NCI-H460 (cell line): ENCODE measurements at places on chromosomes 12 and 14.

GRCh38 chr14:84162633-84163032, 1367.3 kb upstream of the FLRT2 start:
- no peak for DNase-seq

DNA sequence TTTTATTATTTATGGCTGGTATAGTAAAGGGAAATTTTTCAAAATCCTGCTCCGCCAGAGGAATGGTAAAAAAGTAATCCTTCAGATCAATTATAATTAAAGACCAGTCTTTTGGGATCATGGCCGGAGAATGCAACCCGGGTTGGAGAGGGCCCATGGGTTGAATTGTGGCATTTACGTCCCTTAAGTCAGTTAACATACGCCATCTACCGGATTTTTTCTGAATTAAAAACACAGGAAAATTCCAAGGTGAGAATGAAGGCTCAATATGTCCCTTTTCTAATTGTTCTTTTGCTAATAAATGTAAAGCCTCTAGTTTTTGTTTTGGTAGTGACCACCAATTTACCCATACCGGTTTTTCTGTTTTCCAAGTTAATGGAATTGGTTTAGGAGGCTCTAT, 602.8 kb downstream of the ALG10 start:
- peak; percentile 8 for DNase-seq

DNA sequence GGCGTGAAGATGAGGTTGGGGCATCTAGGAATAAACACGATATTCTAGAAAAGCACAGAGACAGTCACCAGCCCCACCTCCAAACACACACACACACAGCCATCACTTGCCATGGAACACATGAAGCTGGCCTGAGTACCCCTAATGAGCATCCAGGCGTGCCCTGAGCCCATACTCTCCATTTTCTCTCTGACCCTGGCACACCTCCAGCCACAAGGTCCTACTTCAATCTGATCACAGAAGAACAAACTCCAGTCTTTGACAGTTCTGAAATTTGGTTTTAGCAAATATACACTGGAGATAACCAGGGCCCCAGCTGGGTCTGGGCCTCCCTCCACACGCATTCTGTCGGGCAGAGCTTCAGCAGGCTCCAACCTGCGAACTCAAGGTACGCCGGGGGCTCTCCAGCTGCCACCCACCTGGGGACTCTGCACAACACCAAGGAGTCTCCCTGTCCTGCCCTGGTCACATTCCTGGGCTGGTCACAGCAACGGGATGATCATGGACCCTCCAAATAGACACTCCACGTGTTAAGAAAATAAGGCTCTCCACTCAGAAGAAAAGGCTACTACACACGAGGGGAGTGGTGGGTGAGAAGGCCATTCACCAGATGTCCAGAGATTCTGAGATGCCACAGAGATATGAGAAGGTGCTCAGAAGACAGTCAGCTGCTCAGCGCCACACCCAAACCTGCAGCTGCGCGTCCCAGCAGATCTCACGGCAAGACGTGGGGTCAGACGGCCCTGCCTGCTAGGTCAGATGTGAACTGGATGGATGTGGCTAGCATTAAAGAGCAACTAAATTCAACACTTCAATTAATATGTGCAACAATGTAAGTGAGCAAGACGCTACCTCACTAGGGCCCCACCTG, 57.0 kb upstream of the PNMA1 start:
- DNase-seq = no peak

- DNase-seq = no peak
Measured at GRCh38 chr12:25859976-25860375, 98.5 kb upstream of the RASSF8 start.

GRCh38 chr12:99130808-99131553, 485.9 kb downstream of the APAF1 start:
- no peak for DNase-seq

- no peak for DNase-seq
Measured at GRCh38 chr12:99618657-99619056, 28.9 kb upstream of the GARIN6 start.

DNA sequence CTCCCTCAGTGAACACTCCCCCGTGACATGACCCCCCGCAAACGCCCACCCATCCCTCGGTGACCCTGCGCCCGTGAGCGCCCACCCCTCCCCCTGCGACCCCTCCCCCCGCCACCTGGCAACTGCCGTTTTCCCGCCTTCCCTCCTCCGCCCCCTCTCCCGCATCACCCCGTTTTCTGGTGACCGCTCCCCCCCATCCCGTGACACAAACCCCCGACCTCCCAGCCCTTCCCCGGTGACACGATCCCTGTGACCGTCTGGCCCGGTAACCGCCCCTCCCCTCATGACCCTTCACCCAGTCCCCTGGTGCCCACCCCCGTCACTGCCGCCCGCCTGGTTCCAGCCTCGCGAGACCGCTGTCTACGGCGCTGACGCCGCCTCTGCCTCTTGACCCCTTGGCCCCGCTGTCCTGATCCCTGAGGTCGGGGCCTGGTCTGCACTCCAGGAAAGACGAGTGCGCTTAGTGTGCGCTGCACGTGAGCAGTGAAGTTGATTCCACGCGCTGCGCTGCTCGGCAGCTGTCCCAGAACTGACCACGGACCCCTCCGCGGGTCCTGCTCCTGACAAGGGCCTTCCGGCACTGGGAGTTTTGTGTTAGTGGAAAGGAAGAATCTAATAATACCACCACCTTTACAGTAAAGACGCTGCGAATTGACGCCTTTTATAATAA, 59.4 kb downstream of the DDX51 start:
- DNase-seq = peak; percentile 23

GRCh38 chr12:130014485-130014807, 110.6 kb upstream of the TMEM132D start:
- DNase-seq = no peak

- DNase-seq = no peak
Measured at GRCh38 chr12:100156731-100157426, 14.2 kb upstream of the BLTP3B start.

GRCh38 chr14:102708494-102708893, 68.8 kb upstream of the TRAF3 start:
- no peak for DNase-seq

GRCh38 chr12:52454411-52455201, 2.7 kb upstream of the KRT6B start:
- no peak for DNase-seq

GRCh38 chr12:77996670-77997069, 166.0 kb downstream of the NAV3 start:
- DNase-seq = no peak

DNA sequence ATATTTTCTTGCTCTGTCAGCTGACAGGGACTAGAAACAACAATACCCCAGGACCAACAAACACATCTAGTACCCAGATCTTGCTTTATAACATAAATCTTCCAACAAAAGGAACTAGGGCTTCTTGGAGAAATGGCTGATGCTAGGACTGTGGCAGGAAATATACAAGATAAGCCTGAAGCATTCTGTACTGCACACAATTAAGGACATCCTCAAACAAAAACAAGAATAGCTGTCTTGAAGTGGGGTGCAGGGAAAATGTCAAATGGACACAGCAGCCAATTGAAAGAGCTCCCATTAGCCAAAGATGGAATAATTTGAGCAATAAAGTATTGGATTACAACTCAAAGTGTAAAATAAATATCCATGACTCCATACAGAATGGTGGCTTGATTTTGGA, 50.0 kb downstream of the LGMN start:
- no peak for DNase-seq

DNA sequence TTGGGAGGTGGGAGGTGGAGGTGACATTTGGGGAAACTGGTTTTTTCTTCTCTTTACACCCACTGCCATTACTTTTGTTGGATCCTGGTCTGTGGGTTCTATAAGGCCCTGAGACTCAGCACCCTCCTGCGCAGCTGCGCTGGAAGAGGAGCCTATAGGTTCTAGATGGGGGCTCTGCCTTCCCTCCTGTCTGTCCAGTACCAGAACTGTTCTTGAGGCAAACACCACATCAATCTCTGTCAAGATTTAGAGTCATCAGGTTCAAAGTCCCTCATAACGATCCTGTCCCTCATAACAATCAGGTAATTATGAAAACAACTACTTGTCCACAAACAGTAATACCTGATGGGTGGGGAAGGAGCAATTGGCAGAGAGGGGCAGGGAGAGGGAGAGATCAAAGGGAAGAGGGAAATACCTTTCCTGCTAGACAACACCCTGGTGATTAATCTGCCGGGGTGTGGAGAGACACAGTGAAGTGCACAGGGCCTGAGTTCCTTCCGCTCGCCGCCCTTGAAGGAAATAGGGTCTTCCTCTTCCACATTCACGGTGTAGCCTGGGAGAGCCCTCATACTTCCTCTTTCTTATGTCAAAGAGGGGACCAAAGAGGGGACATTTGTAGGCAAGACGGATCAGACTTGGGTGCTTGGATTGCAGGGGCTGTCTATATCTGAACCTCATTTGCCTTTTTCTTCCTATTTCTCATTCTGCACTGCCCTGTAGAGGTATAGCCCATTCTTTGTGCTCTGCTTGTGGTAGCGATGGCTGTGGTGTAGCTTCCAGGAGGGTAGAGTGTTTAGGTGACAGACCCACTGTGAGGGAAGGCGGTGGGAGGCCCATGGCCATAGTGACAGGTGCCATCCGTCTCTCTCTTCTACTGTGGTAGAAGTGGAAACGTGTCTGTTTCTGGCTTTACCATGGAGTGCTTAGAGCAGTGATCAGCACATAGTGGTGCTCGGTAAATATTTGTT, 12.6 kb downstream of the GPRC5A start:
- no peak for DNase-seq

- no peak for DNase-seq
Measured at GRCh38 chr14:103384450-103385151, 614 bp upstream of the MARK3 start.

GRCh38 chr12:49953151-49953550, 2.6 kb downstream of the AQP2 start:
- no peak for DNase-seq

GRCh38 chr14:32400480-32400879, 71.4 kb downstream of the AKAP6 start:
- no peak for DNase-seq

- DNase-seq = no peak
Measured at GRCh38 chr12:685388-685787, 22.1 kb upstream of the NINJ2 start.

DNA sequence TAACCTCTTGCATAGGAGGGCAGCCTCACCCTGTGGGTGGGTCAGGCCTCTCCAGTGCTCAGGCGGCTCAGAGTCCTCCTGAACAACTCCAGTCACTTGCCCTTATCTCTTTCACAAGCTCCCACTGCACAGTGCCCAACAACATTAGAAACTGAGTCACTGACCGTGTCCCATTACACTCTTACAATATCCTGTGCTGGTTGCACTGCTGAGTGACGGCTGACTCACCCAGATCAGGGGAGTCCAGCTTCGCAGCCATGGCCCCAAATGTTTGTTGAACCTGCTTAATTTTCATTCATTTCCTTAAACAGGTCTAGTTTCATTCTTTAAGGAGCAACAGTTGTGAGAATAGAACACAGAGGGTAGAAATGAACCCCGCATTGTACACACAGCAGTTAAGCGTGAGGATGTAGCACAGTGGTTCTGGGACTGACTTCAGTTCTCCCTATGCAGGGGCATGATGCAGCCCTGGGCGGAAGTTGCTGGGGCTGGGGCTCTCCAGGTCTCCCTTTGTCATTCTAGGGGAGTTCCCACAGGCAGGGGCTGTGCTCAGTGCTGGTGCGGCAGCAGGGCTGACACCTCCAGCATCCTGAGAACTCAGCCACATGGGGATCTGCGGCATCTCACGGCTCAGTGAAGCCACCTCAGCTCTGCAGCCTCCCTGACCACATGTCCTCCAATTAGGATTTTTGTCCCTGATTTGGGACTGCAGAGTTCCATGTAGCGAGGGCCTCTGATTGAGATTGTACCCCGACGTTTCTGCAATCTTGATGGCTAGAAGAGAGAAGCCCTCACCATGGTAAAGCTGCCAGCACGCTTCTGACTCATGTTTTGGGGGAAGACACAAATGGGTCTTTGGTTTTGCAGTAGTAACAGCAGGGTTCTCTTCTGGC, 16.1 kb downstream of the GPR68 start:
- no peak for DNase-seq

DNA sequence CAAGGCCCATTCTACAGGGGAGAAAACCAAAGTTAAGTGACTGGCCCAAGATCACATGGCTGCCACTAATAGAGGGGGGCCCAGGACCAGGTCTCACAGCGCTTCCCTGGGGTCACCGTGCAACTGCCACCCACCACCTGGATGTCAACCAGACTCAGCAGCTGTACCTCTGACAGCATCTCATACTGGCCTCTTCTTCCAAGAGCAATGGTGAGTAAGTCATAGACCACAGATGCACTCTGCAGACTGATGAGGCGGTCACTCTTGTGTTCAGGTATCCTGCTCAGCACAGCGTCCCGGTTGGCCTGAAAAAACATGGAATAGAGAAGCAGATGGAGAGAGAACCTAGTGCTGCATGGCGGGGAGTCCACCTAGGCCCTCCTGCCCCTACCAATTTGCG, 139.9 kb downstream of the TTC7B start:
- no peak for DNase-seq

GRCh38 chr14:68377459-68377858, 415.4 kb downstream of the ZFP36L1 start:
- no peak for DNase-seq

DNA sequence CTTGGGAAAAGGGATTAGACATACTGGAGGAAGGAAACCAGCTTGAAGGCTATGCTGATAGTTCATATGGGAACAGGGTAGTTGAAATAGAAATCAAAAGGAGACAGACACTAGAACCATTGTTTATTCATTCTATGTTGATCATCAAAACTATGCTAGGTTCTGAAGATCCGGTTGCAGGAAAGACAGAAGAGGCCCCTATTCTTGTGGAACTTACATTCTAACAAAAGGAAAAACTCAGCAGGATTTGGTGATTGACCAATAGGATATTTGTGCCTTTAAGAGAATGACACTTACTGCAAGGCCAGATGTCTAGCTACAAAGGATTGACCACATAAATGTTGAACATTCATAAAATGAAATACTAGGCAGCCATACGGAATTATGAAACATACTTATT, 179.2 kb downstream of the AKAP6 start:
- peak; percentile 31 for DNase-seq

DNA sequence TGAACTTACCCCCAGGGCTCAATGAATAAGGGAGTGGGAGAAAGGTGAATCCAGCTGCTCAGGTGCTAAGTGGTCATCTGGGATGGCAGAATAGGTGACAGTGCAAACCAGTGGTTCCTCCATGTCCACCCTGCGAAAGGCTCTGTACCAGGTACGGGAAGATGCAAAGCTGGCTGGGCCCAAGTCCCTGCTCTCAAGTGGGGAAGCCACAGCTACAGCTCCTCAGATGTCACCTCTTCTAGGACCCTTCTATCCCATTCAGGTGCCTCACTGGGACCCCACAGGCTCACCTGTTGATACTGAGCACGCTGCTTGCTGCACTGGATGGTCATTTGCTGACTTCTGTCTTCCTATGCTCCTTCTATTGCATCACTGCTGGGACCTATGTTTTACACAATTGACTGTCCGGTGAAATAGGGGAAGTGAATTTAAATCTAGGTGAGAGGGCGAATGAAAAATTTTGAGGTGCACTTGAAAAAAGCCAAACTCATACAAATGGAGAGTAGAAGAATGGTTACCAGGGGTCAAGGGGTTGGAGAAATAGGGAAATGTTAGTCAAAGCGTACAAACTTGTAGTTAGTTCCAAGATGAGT, 20.3 kb upstream of the PPP4R4 start:
- no peak for DNase-seq
